ENCODE measurements at places on chromosomes 6 and 20.

- peak; percentile 13 for DNase-seq
Observed at GRCh38 chr6:149895833-149896271, 2.1 kb downstream of the RAET1E start.

DNA sequence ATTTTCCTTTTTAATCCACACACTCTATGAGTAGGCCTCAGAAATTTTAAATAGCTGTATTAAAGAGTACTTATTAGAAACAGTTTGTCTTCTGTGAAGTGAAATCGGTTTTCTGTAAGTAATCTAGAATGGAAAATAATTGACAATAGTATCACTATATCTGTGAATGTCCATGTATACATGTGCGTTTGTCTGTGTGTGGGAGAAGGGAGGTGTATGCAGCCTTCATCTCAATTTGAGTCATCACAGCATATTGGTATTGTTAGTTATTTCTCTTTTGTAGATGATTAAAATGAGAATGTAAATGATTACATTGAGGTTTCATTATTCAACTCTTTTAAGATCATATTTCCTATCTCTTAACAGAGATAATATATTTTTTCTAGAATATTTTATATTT, 206.0 kb downstream of the EYS start:
- DNase-seq, result no peak

GRCh38 chr20:64077094-64077493, 2.2 kb downstream of the RGS19 start:
- no peak for DNase-seq

DNA sequence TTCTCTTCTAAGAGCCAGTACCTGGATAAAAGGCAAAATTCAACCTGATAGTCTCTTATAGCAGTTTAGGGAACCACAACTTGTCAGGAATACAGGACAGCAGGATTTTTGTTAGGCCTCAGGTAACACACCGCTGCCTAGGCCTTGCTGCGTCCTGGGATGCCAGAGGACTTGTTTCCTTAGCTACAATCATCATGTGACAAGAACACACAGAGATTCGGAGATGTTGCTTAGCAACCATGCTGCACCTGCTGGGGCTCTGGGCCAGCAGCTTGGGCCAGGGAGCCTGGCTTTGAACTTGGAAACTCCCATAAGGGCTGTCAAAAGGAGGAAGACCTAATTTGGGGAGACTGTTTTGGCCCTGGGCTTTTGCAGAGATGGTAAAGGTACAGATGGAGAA, 36.1 kb upstream of the CHD6 start:
- DNase-seq, result no peak

Data from amniotic epithelial cell (primary cell).